ENCODE measurements at places on chromosomes 2 and 18. TPM values are rescaled to one million over a fixed set of nuclear protein-coding genes. Genes with fewer than 3 reads are reported as not detected.
A peak's percentile ranks its signal among the peaks of the same experiment; 100 is the strongest.

DNA sequence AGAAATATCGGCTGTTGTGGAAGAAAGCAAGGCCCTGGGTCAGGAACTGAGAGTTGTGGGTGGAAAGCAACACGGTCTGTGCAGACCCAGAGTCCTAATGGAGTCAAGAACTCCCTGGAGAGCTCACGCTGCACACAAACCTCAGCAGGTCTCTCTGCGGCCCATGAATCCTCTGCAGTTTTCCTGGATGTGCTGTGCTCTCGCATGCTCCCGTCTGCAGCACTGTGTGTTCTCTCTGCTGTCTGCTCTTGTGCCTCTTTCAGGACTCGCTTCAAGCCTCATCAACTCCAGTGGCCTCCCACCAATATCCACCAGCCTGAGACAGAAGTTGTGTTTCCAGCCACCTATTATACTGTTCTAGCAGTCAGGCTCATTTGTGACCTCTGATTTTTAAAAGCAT, 24.3 kb downstream of the RNU4ATAC start:
- no peak overlapping the region for H3K4me3 ChIP-seq
- H3K36me3 ChIP-seq, result no peaks in the 10 kb centered on the region
- H3K27ac ChIP-seq, result peak overlapping the region; percentile 34
- H3K4me1 ChIP-seq, result no peaks in the 10 kb centered on the region

- no peak overlapping the region for H3K27ac ChIP-seq
- peaks cover 9% of the 10 kb centered on the region for H3K27me3 ChIP-seq
- no peak overlapping the region for H3K4me3 ChIP-seq
- no peaks in the 10 kb centered on the region for H3K4me1 ChIP-seq
- H3K36me3 ChIP-seq, result no peaks in the 10 kb centered on the region
Measured at GRCh38 chr2:136225950-136226835, 108.2 kb upstream of the CXCR4 start.

GRCh38 chr2:105537920-105538319, 139.1 kb upstream of the FHL2 start:
- no peaks in the 10 kb centered on the region for H3K4me1 ChIP-seq
- no peak overlapping the region for H3K4me3 ChIP-seq
- no peaks in the 10 kb centered on the region for H3K27me3 ChIP-seq
- H3K36me3 ChIP-seq, result no peaks in the 10 kb centered on the region

DNA sequence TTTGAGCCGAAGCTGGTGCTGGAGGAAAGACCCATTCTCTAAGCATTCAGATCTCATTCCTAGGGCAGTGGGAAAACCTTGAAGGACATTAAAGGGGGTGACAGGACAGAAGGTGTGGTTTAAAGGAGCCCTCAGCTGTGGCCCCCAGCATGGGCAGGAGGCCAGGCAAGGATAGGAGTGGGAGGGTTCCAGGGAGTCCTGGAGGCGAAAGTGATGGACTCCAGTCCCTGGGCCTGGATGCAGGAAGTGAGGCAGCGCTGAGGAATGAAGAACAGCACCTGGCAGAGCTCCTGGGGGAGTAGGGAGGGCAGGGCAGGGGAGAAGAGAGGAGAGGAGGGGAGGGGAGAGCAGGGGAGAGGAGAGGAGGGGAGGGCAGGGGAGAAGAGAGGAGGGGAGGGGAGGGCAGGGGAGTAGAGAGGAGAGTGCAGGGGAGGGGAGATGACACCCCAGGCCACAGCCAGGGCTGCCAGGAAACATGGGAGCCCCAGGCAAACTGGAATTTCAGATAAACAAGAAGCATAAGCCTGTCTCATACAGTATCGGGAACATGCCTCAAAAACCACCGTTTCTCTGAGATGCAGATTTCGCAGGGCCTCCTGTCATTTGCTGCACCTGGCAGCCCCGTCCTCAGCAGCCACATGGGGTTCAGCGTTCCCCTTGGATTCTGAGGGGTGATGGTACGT, 5.7 kb downstream of the RAMP1 start:
- no peaks in the 10 kb centered on the region for H3K36me3 ChIP-seq
- H3K27ac ChIP-seq, result no peak overlapping the region
- peaks cover 4% of the 10 kb centered on the region for H3K4me1 ChIP-seq
- DNase-seq, result no peak
- H3K4me3 ChIP-seq, result no peak overlapping the region

Gene IL37
- total RNA-seq, result not detected

Gene KIAA1328
- 6.5 TPM for total RNA-seq

Gene SMAD4
- 120 TPM for total RNA-seq
